ENCODE measurements at places on chromosomes 12 and 14.

- DNase-seq, result no peak
These were observed 68.7 kb downstream of the RPAP3 start for GRCh38 chr12:47636908-47637780.

GRCh38 chr12:34287437-34287836 lies 265.1 kb downstream of the ALG10 start:
- DNase-seq, result no peak

DNA sequence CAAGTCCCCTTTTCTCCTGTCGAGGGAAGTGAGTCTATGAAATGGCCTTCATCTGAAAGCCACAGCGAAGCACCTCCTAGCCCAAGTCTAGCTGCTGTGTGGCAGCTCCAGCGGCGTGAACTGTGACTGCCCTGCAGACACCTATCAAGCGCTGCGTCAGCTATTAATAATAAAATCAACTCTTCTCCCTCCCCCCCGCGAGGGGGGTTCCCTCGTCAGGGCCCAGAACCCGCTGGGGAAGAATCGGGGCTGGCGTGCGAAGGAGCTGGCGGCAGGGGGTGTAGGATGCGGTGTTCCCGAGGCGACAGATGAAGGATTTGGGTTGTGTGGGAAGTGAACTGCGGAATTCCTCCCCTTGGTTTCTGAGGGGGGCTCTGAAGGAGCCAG lies 662 bp upstream of the ATP2A2 start:
- no peak for DNase-seq

DNA sequence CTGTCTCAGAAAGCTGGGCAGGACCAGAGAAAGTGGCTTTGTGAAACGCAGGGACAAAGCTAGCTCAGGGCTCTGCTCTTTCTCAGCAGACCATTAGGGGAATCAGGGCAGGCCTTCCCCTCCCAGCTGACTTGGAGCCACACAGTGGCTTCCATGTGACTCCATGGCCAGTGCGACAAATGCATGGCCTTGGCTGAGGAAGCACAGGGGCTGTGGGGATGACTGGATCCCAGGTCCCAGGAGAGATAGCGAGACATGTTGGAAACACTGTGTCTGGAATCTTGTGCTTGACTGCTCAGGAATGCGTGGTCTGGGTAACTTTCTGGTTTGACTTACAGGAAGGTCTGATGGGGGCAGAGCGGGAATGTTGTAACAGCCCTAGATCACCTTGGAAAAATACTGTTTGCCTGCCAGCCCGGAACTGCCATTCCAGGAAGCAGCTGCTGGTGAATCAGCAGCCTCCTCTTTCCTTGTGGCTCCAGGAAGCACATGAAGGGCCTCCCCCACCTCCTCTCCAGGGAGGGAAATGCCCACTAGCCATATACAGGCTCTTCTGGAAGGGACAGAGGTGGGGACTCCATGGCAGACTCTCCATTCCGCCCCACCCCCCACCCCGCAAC lies 133.5 kb upstream of the HIF1A start:
- DNase-seq, result peak; percentile 58

- no peak for DNase-seq
These were observed 50.0 kb downstream of the VWF start for GRCh38 chr12:6074427-6074826.

- no peak for DNase-seq
These were observed 2.8 kb upstream of the KTN1 start for GRCh38 chr14:55577229-55577628.

DNA sequence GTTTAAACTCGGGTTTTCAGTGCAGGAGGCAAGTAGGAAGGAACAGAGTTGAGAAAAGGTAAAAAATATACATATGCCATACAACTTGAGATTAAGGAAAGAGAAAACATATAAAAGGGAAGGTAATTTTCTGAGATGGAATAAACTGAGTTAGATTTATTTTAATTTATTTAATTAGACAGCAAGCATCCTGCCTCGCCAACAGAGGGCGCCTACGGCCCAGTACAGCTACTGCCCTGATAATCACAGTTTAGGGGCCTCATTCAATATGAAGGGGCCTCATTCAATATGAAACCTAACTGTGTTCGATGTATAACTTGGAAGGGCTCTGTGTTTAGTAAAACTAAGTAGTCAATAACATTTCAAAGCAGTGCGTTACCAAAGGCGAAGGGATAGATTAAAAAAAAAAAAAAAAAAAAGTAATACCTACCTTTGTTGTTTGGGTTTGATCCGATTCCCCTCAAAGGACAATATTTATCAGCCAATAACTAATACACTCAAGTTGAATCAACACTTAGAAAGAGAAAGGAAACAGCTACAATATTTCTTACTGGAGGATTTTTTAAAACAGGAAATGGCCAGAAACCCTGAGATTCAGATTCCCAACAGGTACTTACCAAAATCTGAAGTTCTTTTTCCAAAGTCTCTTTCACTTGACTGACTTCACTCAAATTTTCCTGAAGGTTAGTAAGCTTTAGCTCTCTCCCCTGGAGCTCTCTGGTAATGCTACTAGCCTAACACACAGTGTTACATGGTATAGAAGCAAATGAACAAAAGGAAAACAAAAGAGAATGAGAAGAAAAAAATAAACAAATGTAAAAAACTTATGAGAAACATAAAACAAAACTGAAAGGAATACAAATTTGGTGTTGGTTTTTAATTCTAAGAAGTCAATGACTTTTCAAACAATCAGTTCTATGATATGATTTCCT lies 70.0 kb upstream of the VPS33A start:
- DNase-seq, result no peak

GRCh38 chr12:120628919-120629318 lies 11.5 kb upstream of the CABP1 start:
- DNase-seq, result no peak

- no peak for DNase-seq
These were observed 62.3 kb downstream of the NT5DC3 start for GRCh38 chr12:103778781-103779180.

GRCh38 chr14:49971156-49972130 lies 78.6 kb downstream of the ARF6 start:
- no peak for DNase-seq

- no peak for DNase-seq
These were observed 13.7 kb downstream of the CFL2 start for GRCh38 chr14:34700622-34701130.

DNA sequence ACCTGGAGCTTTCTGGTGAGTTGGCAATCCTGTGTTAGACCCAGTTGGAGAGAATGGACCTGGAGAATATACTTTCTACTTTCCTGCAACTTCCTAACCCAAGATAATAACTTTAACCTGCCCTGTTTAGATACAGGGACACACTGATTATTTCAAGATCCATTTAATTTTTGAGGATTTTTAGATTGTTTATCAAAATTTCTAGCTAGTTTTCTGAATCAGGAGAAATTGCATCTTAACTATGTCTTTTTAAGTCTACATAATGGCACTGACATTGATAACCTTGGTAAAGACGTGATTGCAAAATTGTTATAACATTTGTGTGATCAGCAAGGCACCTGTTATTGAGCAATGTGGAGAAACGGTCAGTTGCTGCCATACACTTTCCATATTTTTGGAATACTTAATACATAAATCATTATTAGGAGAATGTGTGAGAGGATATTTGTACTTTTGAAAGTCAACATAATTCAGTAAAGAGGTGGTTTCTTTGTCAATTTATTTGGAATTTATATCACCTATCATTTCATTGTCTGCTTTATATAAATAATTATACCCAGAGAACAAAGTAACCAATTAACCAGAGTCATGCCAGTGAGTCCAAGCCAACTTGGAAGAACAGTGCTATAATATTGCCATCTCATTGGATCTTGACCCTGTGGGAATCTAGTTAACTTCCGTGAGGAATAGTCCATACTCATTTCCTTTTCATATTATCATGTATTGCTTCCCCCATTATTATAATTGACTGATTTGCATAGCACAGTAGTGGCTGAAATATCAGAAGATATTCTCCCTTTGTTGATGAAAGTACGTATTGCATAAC lies 28.4 kb downstream of the NFYB start:
- DNase-seq, result no peak

DNA sequence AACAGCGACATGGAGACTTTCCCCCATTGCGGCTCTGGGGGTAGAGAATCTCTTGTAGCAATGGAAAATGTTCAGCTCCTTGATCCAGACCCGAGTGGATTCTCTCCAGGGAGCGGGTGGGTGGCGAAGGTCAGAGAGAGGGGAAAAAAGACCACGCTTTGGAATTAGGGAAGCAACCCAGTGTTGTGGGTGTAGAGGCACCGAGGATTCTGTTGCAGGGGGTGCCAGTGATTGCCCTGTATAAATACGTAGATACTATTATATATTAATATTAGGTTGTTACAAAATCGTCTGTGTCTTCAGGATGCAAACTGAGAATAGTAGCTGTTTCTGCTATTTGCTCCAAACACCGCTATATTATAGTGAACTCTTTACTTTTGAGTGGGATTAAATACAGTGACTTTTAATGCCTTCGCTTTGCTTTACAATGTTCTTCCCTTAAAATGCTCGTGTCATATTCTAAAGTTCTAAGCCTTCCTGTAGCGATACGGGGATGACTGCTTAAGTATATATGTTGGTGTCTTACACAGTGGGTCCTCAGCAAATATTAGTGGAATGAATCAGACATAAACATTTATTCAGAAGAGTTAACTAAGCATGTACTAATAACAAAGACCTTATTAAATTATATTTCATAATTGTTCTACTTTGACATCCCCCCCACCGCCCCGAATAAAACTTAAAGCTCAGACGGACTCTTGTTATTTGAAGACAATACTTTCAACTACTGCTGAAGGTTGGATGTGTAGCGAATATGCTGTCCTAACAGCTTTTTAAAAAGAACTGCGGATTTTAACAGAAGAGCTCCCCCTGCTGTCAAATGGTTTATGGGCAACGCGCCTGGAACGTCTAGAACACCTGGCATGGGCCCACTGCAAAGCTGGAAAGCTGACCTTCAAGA lies 136.4 kb upstream of the KRAS start:
- peak; percentile 50 for DNase-seq

GRCh38 chr14:53956427-53957201 lies at the start of gene BMP4:
Gene BMP4, minus strand, starts transcription at chr14:53956825. Its CDS starts 4,603 bp downstream, at chr14:53952222.
- peak; percentile 56 for DNase-seq

DNA sequence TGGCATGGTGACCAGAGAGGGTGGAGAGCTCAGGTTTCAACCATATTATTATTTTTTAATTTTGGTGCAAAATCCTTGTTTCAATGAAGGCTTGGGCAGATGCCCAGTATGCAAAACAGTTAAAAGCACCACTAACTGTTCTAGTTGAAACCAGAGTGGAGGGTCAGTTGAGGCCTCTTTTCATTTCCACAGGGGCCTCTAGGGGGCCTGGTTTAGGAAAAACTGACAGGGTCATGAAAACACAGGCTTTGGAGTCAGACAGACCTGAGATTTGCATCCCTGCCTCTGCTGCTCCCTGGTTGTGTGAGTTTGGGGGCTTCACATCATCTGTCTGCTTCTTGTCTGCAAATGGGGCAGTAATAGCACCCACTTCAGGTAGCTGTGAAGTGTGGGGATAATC lies 3.3 kb upstream of the RPH3A start:
- no peak for DNase-seq

DNA sequence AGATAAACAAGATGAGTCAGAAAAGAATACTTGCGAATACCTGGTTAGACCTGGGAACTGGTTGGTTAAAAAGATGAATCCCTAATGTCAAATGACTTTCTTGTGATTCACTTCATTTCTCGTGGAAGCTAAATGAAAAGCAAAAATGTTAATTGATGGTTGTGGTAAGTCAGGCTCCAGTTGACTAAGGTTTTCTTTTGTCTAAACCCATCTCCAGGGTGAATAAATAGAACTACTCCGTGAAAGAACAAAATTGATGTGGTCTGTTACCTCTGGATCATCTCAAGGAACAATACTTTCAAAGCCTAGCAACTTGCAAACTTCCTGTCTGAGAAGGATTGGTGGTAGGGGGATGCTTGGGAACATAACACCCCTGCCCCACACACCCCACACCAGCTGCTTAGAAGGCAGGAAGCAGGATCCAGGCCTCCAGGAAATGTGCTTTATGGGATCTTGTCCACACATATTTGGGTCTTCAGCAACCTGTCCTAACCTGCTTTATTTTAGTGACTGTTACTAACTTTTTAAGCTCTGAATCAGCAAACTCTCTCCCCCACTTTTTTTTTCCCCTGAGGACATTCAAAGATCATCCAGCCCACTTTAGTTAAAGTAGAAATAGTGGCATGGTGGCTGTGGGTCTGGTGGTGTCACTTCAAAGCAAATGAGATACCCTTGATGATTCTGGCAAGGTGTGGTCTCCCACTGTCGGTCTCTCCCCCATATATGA lies 60.4 kb upstream of the PTHLH start:
- DNase-seq, result no peak

DNA sequence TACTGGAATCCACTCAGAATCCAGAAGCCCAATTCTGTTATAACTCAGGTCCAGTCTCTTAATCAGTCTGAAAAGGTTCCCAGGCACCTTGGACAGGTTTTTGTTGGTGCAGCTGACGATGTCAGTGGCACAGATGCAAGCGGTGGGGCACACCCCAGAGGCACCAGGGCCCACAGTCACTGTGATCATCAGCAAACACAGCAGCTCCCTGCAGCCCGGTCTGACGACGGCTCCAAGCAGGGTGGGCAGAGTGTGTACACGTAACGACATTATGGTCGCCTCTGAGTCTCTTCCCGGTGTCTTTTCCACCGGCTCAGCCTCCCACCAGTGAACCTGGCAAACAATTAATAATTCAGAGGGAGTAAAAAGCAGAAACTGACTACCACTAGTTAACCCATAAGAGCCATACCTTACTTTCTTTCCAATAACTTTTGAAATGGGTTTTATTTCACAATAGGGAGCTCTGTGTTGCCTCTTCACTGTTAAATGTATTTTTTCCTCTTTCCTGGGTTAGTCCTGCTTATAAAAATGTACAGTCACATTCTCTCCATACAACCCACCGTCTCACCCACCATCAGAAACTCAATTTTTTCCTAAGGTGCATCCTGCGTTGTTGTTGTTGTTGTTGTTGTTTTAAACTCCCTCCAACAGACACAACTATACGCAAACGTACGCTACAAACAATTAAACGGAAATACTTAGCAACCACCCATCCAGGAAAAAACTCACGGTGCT lies 521 bp upstream of the PCED1B start:
- DNase-seq, result no peak

DNA sequence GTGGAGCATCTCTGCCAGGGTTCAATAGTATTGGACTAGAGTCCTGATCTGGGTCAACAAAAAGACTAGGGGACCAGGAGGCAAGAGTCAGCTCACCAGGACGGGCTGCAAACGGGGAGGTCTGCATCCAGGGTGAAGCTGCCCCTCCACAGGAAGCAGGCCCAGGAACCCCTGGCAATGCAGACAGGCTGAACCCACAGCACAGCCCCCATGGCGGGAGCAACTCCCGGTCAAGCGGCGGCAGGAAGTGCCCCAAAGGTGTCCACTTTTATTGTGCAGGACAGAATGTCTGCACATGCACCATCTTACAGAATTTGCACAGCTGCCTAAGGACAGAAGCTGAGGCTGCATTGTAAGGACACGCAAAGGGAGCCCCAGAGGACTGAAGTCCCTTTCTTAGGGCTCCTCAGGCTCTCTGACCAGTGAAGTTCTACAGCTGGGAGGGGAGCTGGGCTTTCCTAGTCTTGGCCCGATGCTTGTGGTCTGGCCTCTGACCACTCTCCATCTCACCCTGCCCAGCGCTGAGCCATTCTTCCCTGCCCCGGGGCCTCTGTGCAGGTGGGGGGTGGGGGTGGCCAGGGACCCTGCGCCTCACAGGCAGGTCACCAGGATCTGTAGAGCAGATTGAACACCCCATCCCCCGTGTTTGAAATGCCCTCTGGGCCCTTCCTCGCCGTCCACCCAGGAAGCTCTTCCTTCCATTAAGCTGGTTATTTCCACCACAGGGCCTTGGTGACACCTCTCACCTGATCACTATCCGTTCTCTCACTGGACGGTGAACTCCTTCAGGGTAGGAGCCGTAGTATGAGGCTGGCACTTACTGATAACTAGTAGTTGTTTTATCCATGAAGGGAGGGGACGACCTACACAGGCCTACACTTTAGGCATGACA lies 75.9 kb downstream of the NINJ2 start:
- DNase-seq, result no peak

All from thoracic aorta (tissue), 2 donors.